Upper lobe of left lung (tissue), 6 donors: ENCODE measurements at places on chromosomes 1 and 21. TPM values are rescaled to one million over a fixed set of nuclear protein-coding genes. Genes with fewer than 3 reads are reported as not detected.

Gene ELF3
- total RNA-seq: 82.8 TPM

- peaks cover 15% of the 10 kb centered on the region for H3K36me3 ChIP-seq
- no peak overlapping the region for H3K4me3 ChIP-seq
- peaks cover 12% of the 10 kb centered on the region for H3K4me1 ChIP-seq
- DNase-seq: no peak
These were observed 1.4 kb downstream of the FAM76A start for GRCh38 chr1:27727126-27727525.

GRCh38 chr1:22295396-22295795 lies 152.5 kb upstream of the WNT4 start:
- no peak overlapping the region for H3K4me3 ChIP-seq
- no peaks in the 10 kb centered on the region for H3K27me3 ChIP-seq
- no peaks in the 10 kb centered on the region for H3K4me1 ChIP-seq
- H3K27ac ChIP-seq: no peak overlapping the region
- no peak for DNase-seq
- H3K36me3 ChIP-seq: no peaks in the 10 kb centered on the region

Gene WRAP73
- total RNA-seq: 14.1 TPM
